ENCODE measurements at places on chromosomes 5 and 9.

- DNase-seq: no peak
Measured at GRCh38 chr9:87587356-87587745, 89.7 kb downstream of the DAPK1 start.

GRCh38 chr5:67089200-67089725, 107.3 kb downstream of the CD180 start:
- no peak for DNase-seq

DNA sequence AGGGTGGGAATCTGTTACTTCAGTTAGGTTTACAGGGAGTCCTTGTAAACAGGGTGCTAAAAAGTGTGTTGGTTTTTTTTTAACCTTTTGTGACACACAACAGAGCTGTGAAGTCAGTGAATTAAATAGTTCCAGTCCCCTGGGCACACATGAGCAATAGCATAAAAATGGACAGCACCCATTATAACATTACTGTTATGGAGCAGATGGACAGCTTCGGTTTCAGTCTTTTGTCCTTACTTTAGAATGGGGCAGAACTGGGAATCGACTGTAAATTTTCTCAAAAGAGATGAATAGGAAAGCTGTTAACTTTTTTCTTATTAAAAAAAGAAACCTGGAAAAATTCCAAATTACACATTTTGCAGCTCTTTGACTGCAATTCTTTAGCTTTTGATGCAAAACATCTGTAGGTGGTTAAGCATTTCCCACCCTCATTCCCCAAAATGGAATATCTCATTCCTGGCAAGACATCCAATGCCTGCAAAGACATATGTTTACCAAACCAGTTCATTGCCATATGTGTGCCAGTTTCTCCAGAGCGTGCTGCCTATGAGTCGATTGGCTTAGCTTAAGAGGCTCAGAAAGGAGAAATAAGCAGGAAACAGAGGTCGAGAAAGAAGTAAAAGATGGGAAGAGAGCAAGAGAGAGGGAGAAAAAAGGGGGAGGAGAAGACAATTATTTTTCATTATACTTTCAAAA, 212.3 kb upstream of the TMEM161B start:
- DNase-seq: no peak

- no peak for DNase-seq
Measured at GRCh38 chr9:108776920-108777639, 78.7 kb downstream of the ACTL7B start.

GRCh38 chr9:109258481-109259302, 62.2 kb downstream of the EPB41L4B start:
- no peak for DNase-seq

DNA sequence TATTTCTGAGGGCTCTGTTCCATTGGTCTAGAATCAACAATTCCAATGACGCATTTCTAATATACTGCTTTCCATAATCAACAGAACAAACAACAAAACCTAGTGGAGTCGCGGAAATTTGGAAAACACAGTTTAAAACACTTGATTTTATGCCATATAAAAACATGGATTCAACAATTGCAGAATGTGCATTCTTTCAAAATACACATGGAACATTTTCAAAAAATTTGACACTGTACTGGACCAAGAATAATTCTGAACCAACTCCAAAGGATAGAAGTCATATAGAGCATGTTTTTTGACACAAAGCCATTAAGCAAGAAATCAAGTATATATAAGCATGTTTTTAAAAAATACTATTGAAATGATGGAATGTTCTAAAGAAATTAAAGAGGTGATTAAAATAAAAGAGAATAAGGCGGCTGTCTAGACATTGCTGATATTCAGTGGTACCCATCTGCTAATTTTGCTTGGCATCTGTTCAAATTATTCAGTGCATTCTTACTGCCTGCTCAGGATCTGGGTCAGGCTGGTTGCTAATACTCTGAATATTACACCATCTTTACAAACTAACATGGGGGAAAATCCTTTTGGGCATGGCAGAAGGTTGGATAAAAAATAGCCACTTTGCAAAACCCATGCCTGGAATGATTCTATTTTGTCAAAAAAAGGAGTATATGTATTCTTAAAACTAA, 221.3 kb downstream of the NPR3 start:
- DNase-seq: no peak

- DNase-seq: no peak
Measured at GRCh38 chr5:73440262-73440661, 8.3 kb downstream of the FOXD1 start.

DNA sequence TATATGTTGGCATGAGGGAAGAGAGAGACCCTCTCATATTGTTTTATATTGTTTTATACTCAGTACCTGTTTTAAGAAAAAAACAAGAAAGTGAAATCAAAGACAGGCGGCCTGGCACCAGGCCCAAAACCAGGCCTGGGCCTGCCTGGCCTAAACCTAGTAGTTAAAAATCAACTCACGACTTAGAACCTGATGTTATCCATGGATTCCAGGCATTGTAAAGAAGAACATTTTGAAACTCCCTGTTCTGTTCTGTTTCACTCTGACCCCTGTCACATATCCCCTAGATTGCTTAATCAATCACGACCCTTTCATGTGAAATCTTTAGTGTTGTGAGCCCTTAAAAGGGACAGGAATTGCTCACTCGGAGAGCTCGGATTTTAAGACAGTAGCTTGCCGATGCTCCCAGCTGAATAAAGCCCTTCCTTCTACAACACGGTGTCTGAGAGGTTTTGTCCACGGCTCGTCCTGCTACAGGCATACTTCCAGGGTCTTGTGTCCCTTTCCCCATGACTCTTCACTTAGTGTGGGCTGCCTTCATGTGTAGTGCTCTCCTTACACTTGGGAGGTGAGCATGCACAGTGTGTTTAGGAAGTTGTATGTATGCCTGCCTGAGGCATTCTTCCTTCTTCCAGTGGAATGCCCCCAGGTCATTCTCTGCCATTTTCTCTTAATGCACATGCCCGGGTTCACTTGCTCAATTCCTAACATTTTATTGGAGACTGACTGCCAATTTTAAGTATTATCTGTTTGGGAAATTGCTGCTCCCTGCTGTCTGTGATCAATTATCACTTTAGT, 17.8 kb downstream of the TBCA start:
- no peak for DNase-seq

- no peak for DNase-seq
Measured at GRCh38 chr5:173812811-173813550, 75.2 kb upstream of the CPEB4 start.

- no peak for DNase-seq
Measured at GRCh38 chr9:96523374-96523773, 73.4 kb downstream of the HABP4 start.

DNA sequence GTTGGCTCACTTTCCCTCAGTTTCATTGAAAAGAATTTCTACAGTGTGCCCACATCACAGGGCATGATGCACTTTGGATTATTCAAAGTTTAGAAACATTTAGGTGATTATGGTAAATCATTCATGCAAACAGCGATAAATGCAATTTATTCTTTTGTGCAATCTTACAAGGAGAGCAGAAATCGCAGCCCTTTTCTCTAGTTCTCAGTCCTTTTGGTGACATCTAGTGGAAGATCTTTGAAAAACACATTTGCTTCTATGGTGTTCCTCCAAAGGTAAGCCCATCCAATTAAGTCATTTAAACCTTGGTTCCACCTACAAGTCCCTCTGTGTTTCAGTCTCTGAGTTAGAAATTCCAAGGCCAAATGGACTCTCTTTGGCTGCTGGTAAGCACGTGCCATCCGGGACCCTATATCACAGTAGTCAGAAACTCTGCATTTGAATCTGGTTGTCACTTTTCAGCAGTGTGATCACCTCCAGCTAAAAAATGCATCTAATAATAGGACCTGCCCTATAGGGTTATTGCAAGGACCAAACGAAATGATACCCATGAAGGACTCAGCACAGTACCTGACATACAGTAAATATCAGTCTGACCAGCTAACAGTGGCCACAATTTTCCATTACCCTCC, 66.4 kb downstream of the MACROH2A1 start:
- DNase-seq: peak; percentile 64

- DNase-seq: no peak
Measured at GRCh38 chr5:176541338-176542134, 4.3 kb upstream of the RNF44 start.

GRCh38 chr9:22244139-22245011, 202.2 kb upstream of the DMRTA1 start:
- peak; percentile 51 for DNase-seq

DNA sequence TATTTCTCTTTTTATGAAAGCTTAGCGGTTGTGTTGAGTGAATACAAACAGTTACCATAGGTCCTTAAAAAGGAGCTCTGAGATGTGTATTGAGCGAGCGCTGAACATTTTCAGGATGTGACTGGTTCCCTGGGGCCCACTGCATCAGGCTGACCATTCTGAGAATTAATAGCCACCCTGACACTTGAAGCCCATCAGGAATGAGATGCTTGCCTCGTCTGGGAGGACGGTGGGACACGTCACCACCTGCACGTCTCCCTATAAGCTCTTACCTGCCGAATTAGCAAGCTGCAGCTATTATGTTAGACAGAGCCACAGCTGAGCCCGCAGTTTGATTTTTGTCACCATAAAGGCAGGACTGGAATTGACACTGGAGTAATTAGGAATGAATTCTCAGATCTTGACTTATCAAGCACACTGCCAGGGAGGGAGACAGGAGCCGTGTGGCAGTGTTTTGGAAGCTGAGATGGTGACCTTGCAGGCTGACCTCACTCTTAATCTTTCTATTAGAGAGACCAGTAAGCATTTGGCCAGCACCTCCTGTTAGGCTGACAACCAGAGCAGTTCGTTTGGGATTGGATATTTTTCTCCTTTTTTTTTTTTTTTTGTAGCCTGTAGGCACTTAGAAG, 373.1 kb upstream of the WWC1 start:
- no peak for DNase-seq

GRCh38 chr5:31663519-31663918, 24.6 kb downstream of the PDZD2 start:
- DNase-seq: no peak

- no peak for DNase-seq
Measured at GRCh38 chr9:109989296-109989695, 209.3 kb downstream of the PALM2AKAP2 start.
